AG10803 (cell line): ENCODE measurements at places on chromosomes 5 and 9.

- DNase-seq: no peak
Measured at GRCh38 chr9:27425827-27426510, 98.1 kb upstream of the IFNK start.

GRCh38 chr9:76266649-76267283 is 127.5 kb downstream of the RFK start:
- DNase-seq: no peak

- no peak for DNase-seq
Measured at GRCh38 chr5:56160723-56161438, 72.2 kb downstream of the ANKRD55 start.

GRCh38 chr5:25481463-25481862 is 836.7 kb upstream of the CDH10 start:
- no peak for DNase-seq

- no peak for DNase-seq
Measured at GRCh38 chr9:109568568-109569210, 70.6 kb upstream of the PTPN3 start.

DNA sequence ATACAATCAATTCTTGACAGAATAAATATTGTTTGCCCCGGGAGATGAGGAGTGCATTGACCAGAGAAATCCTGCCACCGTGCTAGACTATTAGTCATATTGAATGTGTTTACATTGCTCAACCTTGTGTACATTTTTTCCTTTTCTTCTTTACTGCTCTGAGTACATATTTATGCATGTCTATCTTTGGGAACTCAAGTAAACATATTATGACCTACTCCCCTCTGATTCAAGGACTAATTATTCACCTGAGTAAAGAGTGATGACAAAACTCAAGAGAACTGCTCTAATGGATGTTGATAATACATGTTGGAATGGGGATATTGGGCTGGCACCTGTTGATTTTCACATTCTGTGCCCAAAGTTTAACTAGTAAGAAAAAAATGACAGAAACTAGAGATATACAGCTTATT is 3.9 kb upstream of the SPINK1 start:
- no peak for DNase-seq

DNA sequence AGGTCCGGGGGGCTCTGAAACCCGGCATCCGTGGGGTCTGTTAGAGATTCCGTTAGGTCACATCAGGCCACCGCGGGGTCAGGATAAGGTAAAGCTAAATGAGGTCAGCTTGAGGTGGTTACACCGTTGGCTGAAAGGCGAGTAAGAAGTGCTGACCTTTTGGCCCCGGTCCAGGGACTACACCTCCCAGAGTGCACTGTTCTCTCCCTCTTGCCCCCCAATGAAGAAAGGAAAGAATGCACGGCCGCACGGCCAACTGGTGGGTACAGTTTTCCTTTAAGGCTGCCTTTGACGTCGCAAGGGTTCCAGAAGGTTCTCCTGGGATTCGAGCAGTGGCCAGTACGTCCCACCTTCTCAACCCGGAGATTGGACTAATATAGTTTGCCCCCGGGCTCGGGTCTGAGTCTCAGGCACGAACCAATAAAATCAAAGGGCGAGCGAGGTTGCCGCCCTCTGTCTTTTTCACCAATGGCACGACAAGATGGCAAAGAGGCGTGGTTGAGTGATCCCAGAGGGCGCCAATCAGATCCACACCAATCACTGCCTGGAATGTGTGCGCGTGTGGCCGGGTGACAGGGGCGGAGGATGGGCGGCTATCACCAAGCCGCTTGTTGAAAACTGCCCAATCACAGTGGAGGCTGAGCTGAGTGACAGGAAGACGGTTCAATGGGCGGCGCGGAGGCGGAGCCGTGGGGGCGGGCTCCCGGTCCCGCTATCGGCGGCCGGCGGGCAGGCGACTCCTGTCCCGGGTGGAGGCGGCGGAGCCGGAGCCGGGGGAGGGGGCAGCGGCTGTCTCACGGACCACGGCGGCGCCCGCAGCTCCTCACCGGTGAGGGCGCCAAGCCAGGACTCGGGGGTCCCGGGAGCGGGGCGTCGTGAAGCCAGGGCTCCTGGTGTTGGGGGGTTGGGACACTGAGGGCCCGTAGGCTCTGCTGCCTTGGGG is at the start of gene DNAJB5:
Gene DNAJB5 (plus strand): TSS at position 743 of the 943 bp plus-strand sequence. CDS start 886 bp downstream, outside the sequence.
- DNase-seq: peak; percentile 100

DNA sequence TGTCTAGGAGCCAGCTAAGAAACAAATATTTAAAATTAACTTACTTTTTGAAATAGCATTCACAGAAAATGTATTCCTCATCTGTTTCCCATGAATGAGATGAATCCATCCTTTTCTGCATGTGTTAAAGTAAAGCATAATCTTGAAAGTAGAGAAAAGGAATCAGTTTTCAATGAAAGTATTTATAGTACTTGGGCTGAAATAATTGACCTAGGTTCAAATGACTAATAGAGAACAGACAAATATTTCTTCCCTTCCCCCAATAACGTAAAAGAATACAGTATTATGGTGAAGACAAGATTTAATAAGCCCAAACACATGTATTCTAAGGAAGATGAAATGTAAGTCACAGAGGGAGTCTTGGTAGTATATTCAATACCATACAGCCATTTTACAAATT is 403.5 kb downstream of the ZNF608 start:
- no peak for DNase-seq

GRCh38 chr5:160457252-160457651 is 35.6 kb downstream of the PTTG1 start:
- no peak for DNase-seq

DNA sequence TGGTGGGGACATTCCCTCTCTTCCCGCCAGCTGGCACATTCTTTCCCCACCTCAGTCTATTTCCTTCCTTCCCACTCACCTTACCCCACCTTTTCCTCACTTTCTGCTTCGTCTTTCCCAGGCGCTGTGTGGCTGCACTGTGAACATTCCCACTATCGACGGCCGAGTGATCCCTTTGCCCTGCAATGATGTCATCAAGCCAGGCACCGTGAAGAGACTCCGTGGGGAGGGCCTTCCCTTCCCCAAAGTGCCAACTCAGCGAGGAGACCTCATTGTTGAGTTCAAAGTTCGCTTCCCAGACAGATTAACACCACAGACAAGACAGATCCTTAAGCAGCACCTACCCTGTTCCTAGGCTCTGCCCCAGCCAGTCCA is 7.3 kb downstream of the DNAJB5 start:
- DNase-seq: no peak

- DNase-seq: no peak
Measured at GRCh38 chr5:107538805-107539445, 131.8 kb downstream of the EFNA5 start.

DNA sequence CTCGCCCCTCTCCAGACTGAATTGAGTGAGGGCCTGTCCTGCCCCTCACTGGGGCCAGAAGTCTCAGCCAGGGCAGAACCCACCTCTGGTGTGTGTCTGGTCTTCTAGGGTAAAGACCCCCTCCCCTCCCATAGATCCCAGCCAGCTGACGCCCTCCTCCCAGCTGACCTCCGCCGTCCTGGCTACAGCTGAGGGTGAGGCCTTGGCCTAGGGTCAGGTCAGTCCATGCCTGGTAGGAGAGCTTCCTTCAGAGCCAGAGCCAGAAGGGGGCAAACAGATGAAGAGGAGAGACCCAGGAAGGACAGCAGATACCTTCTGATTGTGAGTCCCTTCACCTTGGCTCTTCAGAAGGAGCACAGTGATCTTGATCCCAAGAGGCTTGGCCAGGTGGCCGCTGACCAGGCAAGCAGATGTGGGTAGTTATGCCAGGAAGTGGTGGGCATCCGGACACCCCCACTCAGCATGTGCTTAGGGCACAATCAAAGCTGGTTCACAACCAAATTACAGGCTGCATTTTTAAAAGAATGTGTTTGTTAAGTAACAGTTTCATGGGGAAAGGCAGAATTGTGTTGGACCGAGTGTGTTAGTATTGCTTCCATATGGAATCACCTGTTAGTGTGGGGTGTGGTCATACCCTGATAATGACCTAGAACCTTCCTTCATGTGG is 29.9 kb downstream of the JADE2 start:
- DNase-seq: no peak

DNA sequence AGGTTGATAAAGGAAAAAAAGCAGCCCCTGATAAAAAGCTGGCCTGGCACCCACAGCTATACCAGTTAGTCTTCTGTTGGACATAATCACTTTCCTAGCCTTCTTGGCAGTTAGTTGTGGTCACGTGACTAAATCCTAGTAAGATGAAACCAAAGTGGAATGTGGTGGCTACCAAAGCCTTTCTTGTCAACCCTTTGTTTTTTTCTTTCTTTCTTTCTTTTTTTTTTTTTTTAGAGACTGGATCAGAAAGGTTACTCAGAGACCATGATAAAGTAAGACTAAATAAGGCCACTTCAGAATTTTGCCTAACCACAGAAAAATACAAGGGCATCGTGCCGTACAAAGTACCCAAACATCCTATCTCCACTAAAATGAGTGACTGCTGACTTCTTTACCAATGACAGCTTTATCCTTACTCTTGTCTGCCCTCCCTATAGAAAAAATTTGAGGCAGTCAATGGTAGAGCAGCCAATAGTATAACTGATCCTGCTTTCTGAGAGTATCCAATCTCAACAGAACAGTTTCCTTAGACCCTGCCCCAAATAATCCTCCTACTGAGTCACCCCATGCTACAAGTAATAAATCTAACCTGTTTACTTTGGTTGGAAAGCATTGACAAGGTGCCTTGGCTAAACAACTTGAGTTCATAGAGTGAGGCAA is 14.2 kb upstream of the KIF27 start:
- peak; percentile 80 for DNase-seq

GRCh38 chr5:95382801-95383200 is 8.4 kb upstream of the FAM81B start:
- DNase-seq: no peak

DNA sequence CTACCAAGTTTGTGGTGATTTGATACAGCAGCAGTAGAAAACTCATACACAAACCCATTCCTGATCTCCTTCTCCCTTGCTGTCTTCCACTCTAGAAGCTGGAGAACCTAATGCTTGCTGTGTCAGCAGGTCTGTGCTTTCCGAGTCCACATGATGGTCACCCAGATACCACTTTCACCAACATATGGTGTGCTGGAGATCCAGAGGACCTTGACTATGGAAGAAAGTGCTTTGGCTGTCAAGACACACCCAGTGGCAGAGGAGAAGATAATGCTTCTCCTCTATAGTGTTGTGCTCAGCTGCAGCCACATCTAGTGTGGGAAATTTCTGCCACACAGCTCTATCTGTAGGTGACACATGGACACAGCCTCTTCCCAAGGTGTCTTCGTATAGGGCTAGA is 67.4 kb downstream of the UGCG start:
- DNase-seq: no peak

- peak; percentile 6 for DNase-seq
Measured at GRCh38 chr5:152462021-152462721, 57.1 kb upstream of the NMUR2 start.

DNA sequence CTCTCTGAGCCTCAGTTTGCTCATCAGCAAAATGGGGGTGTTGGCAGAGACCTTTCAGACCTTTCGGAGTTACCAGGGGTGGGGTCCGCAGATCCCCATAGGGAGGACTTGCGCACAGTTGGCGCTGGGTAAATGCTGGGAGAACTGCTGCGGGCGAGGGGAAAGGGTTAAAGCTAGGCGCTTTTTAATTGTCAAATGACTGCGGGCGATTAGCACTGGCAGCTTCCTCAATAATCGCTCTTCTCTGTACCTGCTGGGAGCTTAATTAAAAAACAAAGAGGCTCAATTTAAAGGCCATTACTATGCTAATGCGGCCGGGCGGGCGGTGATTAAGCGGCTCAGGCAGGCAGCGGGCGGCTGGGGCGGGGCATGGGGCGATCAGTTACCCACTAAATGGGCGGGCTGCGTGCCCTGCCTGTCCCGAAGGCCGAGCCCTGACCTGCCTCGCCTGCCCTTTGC is 63.0 kb downstream of the LMX1B start:
- no peak for DNase-seq

- no peak for DNase-seq
Measured at GRCh38 chr5:180633283-180634177, 15.9 kb downstream of the FLT4 start.

DNA sequence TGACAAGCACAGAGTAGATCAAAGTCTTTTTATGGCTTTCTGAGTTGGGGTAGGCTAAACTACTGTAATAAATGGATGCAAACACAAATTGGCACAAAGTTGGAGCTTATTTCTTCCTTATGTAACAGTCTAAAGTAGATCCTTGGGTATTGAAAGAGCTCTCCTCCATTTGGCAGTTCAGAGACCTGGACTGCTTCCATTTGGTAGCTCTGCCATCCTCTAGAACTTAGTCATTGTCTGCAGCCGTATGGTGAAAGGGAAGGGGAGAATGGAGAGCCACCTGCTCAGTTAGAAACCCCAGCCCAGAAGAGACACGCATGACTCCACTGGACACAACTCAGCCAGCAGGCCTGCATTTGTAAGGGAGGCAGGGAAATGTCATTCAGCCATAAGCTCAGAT is 345.0 kb downstream of the DMAC1 start:
- no peak for DNase-seq

DNA sequence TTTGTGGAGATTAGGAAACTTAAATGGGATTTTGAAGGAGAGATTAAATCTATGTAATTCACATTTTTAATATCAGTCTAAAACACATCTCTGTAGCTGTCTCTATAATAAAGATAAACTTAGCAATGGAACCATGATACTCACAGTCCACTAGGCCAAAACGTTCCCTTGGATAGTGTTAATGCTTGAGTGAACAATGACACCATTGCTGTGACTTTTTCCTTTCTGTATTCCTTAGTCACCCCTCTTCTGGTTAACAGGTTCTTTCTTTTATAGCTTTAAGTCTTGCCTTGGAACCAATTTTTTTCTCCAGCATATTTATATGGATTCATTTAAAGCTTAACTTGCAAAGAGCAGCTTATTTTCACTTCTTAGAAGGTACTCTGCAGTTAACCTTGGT is 63.3 kb downstream of the INSL6 start:
- DNase-seq: no peak
